ENCODE measurements at places on chromosomes 3 and 15. TPM values are rescaled to one million over a fixed set of nuclear protein-coding genes. Genes with fewer than 3 reads are reported as not detected.

GABRB3 gene
- 1.3 TPM for total RNA-seq

SACM1L gene
- total RNA-seq = 18.0 TPM

IQCB1 gene
- 13.3 TPM for total RNA-seq

CYP1A2 gene
- total RNA-seq = not detected

HCLS1 gene
- 0.09 TPM for total RNA-seq

PSTPIP1 gene
- total RNA-seq = 0.85 TPM

C3orf38 gene
- 14.7 TPM for total RNA-seq

SNX22 gene
- 0.12 TPM for total RNA-seq

ZSCAN29 gene
- total RNA-seq = 12.8 TPM

MORC1 gene
- total RNA-seq = not detected

CEP97 gene
- 3.4 TPM for total RNA-seq

ARHGAP11A gene
- total RNA-seq = 2.3 TPM

PLIN1 gene
- total RNA-seq = 0.26 TPM

PP2D1 gene
- not detected for total RNA-seq

CFAP161 gene
- not detected for total RNA-seq

RASGRF1 gene
- total RNA-seq = 0.12 TPM

KCNMB3 gene
- total RNA-seq = 0.26 TPM

All from pericardium fibroblast (primary cell).